ENCODE measurements at places on chromosomes 4 and X.

GRCh38 chr4:25779021-25779420, 83.8 kb downstream of the SEL1L3 start:
- DNase-seq = no peak

- no peak for DNase-seq
Observed at GRCh38 chr4:77372375-77372774, 215.4 kb downstream of the CCNG2 start.

- DNase-seq = no peak
Observed at GRCh38 chr4:40881096-40881495, 131.3 kb downstream of the NSUN7 start.

GRCh38 chrX:30301208-30301607, 8.0 kb downstream of the NR0B1 start:
- DNase-seq = no peak

GRCh38 chrX:50779694-50780093, 34.3 kb downstream of the SHROOM4 start:
- DNase-seq = no peak

Data from hippocampal formation (tissue), 2 donors.